ENCODE measurements at places on chromosomes 4 and X.

GRCh38 chr4:36651253-36651652, 369.8 kb downstream of the DTHD1 start:
- no peak for DNase-seq

DNA sequence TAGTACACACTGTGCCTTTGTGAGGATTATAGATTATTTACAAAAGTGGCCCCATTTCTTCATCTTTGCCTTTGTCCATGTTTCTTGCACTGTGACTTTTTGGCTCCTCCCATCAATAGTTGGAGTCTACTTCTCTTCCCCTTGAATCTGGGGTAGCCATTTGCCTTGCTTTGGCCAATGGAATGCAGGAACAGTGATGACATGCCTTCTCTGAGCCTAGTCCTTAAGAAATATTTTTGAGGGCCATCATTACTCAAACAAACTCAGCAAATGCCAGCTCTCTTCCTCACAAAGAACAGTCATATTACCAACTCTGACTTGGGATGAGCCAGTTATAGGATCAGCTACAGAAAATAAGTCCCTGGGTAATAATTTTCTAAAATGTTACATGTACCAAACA, 189.6 kb downstream of the FRMPD4 start:
- no peak for DNase-seq

GRCh38 chrX:24153796-24154189, 4.3 kb downstream of the ZFX start:
- DNase-seq: no peak

DNA sequence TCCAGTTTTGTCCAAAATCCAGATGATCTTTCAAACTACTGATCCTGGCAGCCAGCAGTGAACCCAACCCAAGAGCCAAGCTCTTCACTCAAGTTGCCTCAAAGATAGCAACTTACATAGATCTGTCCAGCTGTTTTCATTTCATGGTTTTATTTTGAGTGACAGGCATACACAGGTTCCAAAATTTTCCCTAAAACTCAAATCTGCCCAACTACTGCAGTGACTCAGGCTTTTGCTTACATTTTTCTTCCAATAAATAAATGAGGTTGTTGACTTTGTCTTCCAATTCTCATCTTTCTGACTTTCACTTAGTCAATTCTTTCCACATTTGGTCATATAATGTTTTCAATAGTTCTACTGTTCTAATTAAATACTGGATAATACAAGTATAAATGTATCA, 158.8 kb downstream of the TECRL start:
- no peak for DNase-seq

DNA sequence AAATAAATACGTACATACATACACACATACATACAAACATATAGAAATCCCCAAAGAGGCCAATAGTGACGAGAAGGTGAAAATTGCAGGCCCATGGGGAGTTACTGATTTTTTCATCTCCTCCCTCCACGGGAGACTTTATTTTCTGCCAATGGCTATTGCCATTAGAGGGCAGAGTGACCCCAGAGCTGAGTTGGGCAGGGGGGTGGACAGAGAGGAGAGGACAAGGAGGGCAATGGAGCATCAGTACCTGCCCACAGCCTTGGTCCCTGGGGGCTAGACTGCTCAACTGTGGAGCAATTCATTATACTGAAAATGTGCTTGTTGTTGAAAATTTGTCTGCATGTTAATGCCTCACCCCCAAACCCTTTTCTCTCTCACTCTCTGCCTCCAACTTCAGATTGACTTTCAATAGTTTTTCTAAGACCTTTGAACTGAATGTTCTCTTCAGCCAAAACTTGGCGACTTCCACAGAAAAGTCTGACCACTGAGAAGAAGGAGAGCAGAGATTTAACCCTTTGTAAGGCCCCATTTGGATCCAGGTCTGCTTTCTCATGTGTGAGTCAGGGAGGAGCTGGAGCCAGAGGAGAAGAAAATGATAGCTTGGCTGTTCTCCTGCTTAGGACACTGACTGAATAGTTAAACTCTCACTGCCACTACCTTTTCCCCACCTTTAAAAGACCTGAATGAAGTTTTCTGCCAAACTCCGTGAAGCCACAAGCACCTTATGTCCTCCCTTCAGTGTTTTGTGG, 180.7 kb downstream of the AR start:
- DNase-seq: no peak

GRCh38 chr4:152206646-152207377, 329.1 kb downstream of the FBXW7 start:
- peak; percentile 3 for DNase-seq

DNA sequence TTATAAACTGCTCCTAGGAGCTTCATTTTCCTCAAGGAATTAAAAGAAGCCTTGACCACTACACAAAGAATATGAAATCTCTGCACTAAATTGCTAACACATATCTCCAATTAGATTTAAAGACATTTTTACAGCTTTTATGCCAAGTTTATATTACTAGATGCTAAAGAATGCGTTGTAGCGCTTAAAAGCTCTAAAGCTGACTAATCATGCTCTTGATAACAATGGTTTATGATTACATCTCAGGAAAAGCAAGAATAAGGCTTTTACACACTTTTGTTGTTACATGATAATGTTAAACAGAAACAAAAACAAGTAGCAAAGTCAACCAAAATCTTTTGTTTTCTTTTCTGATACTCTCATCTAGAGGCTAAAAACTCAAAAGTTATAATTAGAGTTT, 44.7 kb downstream of the SLC10A7 start:
- no peak for DNase-seq

- peak; percentile 75 for DNase-seq
Measured at GRCh38 chr4:10684631-10685030, at the start of gene CLNK. Gene CLNK (minus strand): TSS chr4:10684768. CDS start chr4:10667869, 16,899 bp downstream.

GRCh38 chrX:153600032-153600373, 1.1 kb upstream of the CCNQ start:
- DNase-seq: peak; percentile 45

GRCh38 chrX:103730796-103731493, 20.2 kb downstream of the TMEM31 start:
- DNase-seq: no peak

GRCh38 chrX:10089378-10089795, 67.4 kb upstream of the CLCN4 start:
- no peak for DNase-seq

GRCh38 chr4:5237086-5237660, 185.9 kb downstream of the STK32B start:
- no peak for DNase-seq

DNA sequence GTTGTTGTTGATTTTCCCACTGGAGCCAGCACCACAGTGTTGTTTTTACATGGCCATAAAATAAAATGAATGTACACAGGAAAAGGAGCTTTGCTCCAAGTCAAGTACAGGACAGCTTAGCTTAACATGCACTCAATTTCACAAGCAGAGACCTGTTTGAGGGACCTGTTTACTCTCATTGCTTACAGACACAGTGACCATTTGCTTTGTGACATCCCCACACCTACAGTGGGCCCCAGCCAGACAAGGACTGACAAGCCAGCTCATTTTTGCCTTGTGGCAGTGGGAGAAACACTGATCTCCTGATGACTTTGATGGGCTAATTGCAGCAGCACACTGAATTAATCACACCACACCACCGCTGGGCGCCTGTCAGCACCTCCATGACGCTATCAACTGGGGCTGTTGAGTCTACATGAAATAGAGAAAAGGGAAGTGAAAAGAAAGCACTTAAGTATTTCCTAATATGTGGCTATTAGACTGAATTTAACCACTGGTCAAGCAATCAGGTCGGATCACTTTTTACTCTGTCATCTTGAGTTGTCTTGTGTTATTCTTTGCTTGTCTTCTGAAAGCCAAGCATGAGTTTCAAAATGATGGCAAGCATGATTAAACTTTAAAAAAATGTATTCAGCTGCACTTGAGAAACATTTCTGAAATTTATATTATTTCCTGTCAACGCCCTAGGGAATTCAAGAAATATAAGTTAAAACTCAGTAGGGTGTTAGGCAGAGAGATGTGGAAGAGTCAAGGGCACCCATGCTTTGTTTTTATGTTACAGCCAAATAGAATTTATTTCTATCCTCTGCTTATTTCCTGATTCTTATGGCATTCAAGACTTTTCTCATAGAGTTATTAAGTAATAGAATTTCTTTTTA, 557.7 kb downstream of the RAB28 start:
- DNase-seq: no peak

DNA sequence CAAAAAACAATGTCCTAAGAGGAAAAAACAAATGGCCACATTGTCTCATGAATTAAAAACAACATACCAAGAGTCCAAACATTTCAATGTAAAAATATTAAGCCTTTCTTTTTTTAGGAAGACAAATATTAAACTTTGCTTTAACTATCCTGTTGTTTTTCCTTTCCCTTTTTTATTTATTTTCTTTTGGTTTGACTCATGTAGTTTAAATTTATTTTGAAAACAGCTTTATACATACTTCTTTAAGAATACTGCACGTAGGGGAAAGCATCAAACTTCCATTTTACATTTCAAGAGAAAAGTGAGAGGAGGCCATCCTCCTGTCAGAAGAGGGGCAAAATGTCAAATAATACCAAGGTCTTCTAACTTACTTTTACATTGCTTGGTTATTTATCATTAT, 8.7 kb downstream of the GAB1 start:
- peak; percentile 33 for DNase-seq

GRCh38 chr4:146333895-146334262, 119.5 kb downstream of the REELD1 start:
- DNase-seq: no peak

Data from hematopoietic multipotent progenitor cell treated with erythropoietin and hydrocortisone succinate and interleukin-3 and kit ligand, for 4 days (in vitro differentiated cells).